ENCODE measurements at places on chromosomes 1 and 21.

- no peak for DNase-seq
Measured at GRCh38 chr1:236002572-236002971, 62.3 kb downstream of the NID1 start.

- no peak for DNase-seq
Measured at GRCh38 chr1:93347334-93347899, 1.7 kb downstream of the DR1 start.

- DNase-seq = no peak
Measured at GRCh38 chr1:48068206-48068605, 71.0 kb upstream of the TRABD2B start.

GRCh38 chr1:12618965-12619791 is 1.2 kb upstream of the DHRS3 start:
- peak; percentile 46 for DNase-seq

GRCh38 chr1:222918801-222919477 is 104.1 kb downstream of the DISP1 start:
- DNase-seq = no peak

DNA sequence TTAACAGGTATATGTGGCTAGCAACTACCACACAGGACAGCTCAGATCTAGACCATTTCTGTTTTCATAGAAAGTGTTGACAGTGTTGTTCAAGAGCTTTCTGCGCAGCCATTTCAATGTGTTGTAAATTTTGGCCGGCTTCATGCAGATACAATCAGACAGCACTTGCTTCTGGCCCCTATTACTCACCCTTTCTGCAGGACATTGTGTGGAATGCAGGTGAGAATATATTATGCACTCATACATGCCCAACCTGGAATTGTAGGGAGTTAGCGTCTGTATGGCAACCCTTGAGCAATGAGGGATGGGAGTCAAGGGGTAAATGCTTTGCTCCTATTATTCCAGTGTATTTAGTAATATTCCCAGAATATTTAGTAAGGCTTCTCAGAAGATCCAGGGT is 180.9 kb upstream of the PLXNA2 start:
- no peak for DNase-seq

DNA sequence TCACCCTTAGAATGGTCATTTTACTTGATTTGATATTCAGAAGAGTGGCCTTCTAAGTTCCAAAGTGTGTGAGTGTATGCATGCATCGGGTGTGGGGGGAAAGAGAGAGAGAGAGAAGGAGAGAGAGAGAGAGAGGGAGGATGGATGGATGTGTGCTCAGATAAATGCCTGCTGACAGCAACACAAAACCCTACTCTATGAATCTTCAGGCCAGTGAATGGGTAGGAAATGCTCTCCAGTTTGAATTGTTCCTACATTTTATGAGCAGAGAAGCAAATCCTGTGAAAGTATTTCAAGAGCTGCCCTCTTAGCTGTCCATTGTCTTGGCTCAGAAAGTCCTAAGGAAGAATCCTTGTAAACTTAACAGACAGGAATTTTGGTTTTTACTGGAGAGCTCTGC is 7.4 kb downstream of the JAM2 start:
- DNase-seq = no peak

DNA sequence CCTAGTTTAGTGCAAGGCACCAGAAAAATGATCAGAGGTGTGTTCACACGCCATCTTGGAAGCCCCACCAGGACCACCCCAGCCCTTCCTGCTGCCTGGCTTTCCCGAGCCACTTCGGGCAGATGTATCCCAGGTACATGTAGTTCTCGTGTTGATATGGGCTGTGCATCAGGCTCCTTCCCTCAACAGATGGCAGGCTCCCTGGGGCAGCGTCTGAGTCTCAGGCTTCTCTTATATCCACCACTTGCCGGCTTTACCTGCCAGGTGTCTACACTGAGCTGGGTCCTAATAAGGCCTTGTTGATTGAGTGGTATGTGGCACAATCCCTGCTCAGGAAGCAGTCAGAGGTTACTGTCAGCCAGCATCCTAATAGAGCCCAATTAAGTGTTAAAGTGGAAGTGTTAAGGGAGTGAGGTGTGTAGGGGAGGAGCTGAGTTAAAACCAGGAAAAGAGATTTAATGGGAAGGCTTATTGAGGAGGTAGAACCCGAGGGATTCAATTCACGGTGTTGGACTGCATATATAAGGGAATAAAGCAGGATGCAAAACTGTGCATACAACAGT is 8.5 kb downstream of the GPA33 start:
- no peak for DNase-seq

DNA sequence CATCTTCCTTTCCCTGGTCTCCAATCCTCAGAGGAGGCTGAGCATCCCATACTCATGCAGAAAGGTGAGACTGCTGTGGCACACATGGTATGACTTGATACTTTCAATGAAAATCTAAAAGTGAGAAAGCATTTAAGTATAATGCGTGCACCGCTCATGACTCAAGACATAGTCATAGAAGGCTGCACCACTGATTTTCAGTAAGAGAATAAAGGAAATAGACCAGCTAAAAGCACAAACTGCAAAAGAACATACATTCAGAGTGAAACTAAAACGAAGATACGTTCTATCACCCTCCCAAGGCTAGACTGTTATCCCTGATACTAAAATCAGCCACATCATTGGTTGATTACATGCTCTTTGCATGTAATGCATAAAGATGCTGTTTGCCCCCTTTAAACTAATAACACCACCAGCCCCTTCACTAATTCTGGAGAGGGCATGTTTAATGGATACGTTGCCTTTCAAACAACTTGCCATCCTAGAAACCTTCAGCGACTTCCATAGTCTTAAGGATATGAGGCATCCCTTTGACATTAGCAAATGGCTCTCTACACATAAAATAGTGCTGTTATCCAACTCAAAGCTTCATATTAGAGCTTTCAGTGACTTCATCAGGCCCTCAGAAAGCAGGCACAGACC is 2.1 kb downstream of the PLD5 start:
- no peak for DNase-seq

- DNase-seq = no peak
Measured at GRCh38 chr21:40331804-40332203, 464.6 kb downstream of the PCP4 start.

DNA sequence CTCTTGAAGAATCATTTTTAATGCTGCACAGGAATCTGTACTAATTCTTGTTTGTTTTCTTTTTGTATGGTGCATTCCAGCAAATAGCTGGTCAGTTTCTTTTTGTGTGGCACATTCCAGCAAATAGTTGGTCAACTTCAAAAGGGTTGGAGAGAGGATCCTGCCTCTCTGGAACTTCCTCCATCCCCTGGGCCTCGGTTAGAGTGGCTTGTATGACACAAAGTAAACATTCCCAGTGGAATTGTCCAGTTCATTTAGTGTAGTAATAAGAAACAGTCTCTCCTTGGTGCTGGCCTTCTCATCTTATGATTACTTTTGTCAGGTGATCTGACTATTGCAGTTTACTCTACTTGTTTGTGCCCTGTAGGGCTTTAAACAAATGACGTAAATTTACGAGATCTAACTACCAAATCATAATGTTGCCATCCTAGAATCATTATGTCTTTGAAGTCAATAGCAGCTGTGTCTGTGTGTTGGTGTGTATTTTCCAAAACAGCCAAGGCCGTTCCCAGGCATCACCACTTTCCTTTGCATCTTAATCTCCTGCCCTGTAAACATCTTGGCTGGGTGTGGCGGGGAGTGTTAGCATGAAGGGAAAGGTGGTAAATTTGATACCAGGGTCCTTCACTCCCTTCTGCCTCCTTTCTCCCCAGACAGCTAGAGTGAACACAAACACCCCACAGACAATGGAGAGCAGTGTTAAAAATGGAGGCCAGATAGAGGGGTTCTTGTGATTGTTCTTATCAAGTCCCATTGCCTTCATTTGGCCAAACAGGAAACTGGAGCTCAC is 77.9 kb downstream of the CDC7 start:
- DNase-seq = no peak

- DNase-seq = no peak
Measured at GRCh38 chr1:97802011-97802410, 118.8 kb downstream of the DPYD start.

- no peak for DNase-seq
Measured at GRCh38 chr1:237786066-237786719, 104.5 kb downstream of the ZP4 start.

DNA sequence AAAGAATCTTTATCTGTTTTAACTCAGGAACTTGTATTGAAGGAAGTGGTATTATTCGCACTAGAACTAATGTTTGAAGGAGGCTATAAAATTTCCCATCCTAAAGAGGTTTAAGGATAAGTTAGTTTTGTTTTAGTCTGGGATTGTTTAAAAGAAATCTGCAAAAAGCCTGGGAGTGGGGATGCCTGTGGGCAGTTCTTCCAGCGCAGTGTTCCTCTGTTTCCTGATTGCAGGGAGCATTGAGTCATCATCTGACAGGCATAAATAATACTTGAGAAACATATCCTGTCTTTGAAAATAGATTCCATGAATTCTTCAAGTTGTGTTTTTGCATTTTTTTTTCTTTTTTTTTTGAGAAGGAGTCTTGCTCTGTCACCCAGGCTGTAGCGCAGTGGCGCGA is 350.8 kb upstream of the PTBP2 start:
- no peak for DNase-seq
